Breast epithelium (tissue), 4 donors: ENCODE measurements at places on chromosomes 5 and 9. TPM values are rescaled to one million over a fixed set of nuclear protein-coding genes. Genes with fewer than 3 reads are reported as not detected.

GPR107 gene
- total RNA-seq = 25.6 TPM

KIF27 gene
- 16.1 TPM for total RNA-seq

ATG10 gene
- 9.2 TPM for total RNA-seq

UGT3A1 gene
- not detected for total RNA-seq

PLEKHG4B gene
- total RNA-seq = 5.4 TPM

DNA sequence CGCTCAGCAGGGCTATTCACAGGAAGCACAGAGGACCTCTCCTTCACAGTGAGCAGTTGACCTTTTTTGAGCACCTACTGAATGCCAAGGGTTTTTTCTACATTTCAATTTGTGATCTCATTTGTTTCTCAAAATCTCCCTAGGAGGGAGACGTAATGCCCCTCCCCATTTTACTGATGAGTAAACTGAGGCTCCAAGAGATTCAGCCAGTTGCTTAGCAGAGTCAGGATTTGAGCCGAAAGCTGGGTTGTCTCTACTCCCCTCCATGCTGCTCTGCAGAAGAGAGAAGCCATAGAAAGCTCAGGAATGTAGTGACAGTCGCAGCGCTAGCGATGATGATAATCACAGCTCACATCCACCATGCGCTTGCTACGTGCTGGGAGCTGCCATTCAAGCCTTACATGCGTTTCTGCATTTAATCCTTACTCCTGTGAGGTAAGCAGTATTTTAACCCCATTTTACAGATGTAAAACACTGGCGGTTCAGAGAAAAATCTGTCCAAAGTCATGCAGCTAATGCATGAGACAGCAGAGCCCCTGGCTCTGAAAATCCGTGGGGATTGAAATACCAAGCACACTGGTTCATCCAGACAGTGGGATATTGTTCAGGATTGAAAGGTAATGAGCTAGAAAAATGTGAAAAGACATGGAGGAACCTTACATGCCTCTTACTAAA is 33.8 kb downstream of the ERGIC1 start:
- no peak for DNase-seq

FGF1 gene
- total RNA-seq = 20.3 TPM

DNA sequence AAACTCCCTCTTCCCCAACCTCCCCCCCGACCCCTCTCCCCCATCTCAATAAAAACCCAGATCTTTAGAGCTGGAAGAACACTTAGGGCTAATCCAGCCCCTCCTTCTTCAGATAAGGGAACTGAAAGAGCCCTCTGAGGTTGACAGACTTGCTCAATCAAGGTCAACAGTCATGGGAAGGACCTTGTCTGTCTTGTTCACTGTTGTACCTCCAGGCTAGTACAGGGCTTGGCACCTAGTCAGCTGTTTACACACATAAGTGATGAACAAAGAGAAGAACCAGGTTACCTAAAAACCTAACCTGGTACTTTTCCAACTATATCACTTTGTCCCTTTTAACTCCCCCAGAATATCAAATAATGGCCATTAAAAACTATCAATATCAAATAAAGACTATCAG is 2.4 kb downstream of the TTC39B start:
- DNase-seq = no peak

DNA sequence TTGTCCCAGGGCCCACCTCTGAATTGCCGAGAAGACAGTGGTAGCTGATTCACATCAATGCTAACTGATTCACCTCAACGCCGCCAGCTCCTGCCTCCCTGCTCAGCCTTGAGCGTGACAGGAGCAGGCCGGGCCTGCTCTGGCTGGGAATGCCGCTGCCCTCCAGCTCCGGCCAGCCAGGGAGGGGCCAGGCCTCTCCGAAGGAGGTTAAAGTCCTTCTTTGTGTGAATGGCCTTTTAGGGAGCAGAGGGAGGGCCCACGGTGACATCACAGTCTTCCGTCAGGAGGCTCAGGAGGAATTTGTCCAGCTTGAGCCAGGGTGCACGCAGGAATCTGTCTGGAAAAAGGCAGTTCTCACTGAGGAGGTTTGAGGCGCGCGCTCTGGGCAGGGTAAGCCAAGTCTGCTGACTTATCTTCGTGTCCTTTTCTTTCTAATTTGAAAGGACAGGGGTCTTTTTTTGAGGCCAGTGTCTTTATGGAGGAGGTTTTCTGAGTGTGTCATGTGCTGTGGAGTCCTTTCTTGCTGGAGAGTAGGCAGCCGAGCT is 82.7 kb downstream of the C9orf152 start:
- DNase-seq = peak; percentile 52

GRCh38 chr5:81914696-81915095 is 57.1 kb upstream of the ATG10 start:
- DNase-seq = no peak

KCNN2 gene
- not detected for total RNA-seq

DNA sequence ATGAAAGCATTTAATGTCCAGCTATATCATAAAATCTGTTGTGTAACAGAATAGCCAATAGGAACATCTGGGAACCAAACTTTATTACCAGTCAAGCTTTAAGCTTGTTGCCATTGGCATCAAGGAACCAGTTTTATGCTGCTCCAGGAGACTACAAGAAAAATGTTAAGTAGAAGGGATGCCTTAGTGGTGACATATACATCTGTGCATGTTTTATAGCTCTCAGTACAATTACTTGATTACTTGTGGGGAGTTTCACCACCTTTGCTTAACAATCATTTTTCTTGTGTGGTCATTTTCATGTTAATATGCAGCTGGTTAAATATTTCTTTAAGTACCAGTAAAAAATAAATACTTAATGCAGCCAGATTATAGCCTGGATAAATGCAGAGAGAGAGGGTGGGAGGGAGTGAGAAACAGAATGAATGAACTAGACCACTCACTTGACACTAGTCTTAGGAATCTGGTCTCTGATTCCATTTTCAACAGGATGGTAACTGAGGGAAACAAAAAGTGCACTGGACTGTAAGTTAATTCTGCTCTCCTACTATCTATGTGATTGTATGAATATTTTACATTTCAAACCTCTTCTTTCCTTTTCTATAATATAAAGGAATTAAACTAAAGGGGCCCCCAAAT is 35.7 kb upstream of the LURAP1L start:
- no peak for DNase-seq

SNX18 gene
- total RNA-seq = 29.2 TPM

FBP1 gene
- 7.4 TPM for total RNA-seq

DNA sequence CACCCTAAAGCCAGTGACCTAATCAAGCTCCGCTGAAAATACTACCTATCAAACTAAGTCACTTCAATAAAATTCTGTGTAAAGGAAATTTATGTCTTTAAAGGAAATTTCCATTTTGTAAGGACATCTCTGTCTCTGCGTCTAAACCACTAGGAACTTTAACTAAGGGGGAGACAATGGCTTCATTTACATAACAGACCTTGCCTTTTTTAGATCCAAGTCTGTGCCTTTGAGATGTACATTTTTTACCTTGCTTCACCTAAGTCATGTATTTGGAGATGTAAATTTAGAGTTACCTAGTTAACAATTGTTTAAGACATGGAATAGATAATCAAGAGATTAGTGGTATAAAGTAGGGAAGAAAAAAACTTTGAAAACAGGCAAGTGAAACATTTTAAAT is 10.2 kb upstream of the GLT6D1 start:
- DNase-seq = no peak

CNTLN gene
- 14.6 TPM for total RNA-seq

- no peak for DNase-seq
Measured at GRCh38 chr5:16160706-16161105, 18.9 kb downstream of the MARCHF11 start.

RNF208 gene
- total RNA-seq = 1.8 TPM

FAM78A gene
- 1.6 TPM for total RNA-seq

SHISAL2B gene
- total RNA-seq = not detected

ECM2 gene
- 13.8 TPM for total RNA-seq

DNA sequence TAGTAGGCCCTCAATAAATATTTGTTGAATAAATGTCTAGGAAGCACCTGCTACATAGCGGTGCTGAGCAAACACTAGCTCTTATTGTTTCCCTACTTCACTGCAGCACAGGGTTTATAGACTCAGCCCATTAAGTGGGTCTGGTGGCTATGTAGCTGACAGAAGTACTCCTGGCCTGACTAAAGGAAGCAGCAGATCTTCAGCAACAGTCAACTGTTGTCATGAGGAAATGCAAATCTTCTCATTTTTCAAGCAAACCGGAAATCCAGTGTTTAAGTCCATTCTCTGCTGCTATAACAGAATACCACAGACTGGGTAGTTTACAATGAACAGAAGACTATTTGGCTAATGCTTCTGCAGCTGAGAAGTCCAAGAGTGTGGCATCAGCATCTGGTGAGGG is 2.8 kb upstream of the TEX10 start:
- no peak for DNase-seq

DNA sequence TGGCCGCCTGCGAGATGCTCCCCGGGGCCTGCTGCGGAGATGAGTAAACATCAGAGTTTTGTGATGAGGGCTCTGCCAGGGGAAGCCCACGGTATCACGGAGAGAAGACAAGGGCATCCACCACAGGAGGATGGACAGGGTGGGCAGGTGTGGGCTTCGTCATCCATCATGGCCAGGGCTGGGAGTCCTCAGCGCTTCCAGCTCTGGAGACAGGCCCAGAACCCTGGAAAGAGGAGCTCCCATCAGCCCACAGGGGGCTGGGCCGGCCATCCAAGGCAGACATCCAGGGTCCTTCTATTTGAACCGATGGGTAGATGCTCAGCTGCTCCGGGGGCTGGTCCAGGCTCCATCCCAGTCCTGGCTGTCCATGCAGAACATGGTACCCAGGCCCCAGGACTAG is 22.1 kb upstream of the FCN1 start:
- DNase-seq = no peak

- peak; percentile 69 for DNase-seq
Measured at GRCh38 chr5:150778517-150779396, at the start of gene SMIM3. Gene SMIM3, plus strand, starts transcription at chr5:150778757. Its CDS starts 16,684 bp downstream, at chr5:150795441.

DNA sequence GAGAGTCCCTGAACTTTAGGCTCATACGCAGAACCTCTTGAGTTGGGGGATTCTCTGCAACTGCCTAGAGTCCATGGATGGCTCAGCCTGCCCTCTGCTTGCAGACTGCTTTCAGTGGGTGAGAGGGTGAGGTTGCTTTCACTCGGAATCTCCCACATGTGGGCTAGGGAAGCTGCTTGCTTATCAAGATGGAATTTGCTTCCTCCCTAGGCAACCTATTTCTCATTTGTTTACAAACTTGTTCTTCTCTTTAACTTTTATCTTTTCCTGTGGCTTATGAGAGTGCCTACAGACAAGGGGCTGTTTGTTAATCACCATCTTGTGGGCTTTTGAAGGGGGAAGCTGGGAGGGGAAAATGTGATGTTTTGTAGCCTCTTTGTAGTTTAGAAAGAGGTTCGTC is 10.0 kb downstream of the TLE4 start:
- no peak for DNase-seq
